MV-4-11 (cell line): ENCODE measurements at places on chromosomes 7 and 10.
A peak's percentile ranks its signal among the peaks of the same experiment; 100 is the strongest.

GRCh38 chr10:96695366-96695765 is 24.9 kb downstream of the PIK3AP1 start:
- DNase-seq = peak; percentile 37

GRCh38 chr10:47336387-47337134 is 11.6 kb upstream of the RBP3 start:
- no peak for DNase-seq

- no peak for DNase-seq
Observed at GRCh38 chr10:52198540-52198939, 115.5 kb upstream of the DKK1 start.

GRCh38 chr10:121613456-121613855 is 15.2 kb upstream of the FGFR2 start:
- no peak for DNase-seq

DNA sequence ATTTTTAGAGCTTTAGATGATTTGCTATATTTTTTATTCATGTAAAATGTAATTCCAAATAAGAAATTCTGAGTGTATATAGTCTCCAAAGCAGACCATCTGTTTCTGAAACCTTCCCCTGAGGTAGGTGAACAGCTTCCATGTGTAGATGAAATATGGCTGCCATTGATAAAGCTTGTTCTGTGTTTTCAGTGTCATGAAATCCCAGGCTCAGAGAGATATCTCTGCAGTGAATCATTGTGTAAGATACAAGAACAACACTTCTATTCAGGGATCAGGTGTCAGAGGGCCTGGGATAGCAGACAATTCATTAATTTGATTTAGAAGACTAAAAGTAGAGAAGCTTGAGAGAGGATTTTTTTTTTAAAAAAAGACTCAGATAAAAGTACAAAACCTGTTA is 29.1 kb downstream of the ACTA2 start:
- no peak for DNase-seq

DNA sequence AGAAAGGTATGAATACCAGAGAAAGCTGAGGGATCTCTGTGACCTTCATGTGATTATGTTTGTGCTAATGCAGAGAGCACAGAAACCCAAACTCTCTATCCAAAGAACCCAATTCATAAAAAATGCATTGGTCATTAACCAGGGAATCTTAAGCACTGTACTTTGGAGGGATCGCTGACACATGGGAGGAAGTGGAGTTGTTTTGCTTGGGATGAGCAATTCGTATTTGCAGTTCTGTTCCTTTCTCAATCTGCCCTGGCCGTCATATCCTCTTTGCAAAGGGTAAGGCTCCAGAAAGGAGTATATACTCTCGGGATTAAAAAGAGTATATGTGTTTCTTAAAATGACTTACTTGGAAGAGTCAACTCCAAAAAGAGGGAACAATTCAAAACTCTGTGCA is 221.3 kb downstream of the POU6F2 start:
- DNase-seq = no peak

- DNase-seq = no peak
Observed at GRCh38 chr10:7513936-7514335, 103.1 kb upstream of the SFMBT2 start.

- peak; percentile 72 for DNase-seq
Observed at GRCh38 chr10:70308121-70309060, 24.6 kb upstream of the NPFFR1 start.
